Activated CD4-positive, alpha-beta T cell treated with anti-CD3 and anti-CD28 coated beads, Interleukin-2, amount 10 ng/mL, durations not matched to agents 7 days and 5 days (primary cell): ENCODE measurements at places on chromosomes 2 and 18. TPM values are rescaled to one million over a fixed set of nuclear protein-coding genes. Genes with fewer than 3 reads are reported as not detected.
A peak's percentile ranks its signal among the peaks of the same experiment; 100 is the strongest.

The REG3G gene
- not detected for total RNA-seq

DNA sequence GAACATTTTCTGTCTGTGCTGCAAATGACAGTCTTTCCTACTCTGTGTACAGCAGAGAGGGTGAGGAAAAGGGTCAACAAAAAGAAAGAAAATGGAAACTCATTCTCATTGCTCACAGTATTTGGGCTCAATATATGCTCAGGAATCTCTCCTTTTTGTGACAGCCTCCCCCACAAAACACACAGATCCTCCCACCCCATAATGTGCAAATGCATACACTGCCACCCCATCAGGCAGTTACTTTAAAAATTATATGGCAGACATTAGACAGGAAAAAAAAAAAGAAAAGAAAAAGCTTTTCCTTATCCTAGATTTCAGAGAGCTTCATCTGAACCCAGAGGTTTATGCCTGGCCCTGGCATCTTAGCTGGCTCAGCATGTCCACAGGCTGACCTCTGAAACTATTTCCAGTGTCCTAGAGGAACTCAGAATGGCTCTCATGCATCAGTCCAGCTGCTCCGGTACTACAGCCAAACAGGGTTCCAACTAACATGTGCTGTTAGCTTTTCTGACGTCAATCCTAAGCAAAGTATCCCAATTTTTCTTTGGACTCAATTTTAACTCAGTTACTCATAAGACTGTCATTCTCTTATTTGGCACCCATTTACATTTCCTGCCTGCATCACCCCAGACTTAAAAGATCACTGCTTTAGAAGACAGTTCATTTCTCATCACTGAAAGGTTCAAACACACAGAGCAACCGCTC lies 105.9 kb downstream of the RBMS1 start:
- no peak for DNase-seq
- peaks cover 28% of the 10 kb centered on the region for H3K36me3 ChIP-seq
- H3K4me1 ChIP-seq: peaks cover 69% of the 10 kb centered on the region
- peak overlapping the region; percentile 73 for H3K27ac ChIP-seq
- H3K4me3 ChIP-seq: peak overlapping the region; percentile 49
- H3K27me3 ChIP-seq: no peaks in the 10 kb centered on the region

- no peak overlapping the region for H3K4me3 ChIP-seq
- peaks cover 61% of the 10 kb centered on the region for H3K4me1 ChIP-seq
Measured at GRCh38 chr2:96163415-96163767, 18.2 kb upstream of the DUSP2 start.

DNA sequence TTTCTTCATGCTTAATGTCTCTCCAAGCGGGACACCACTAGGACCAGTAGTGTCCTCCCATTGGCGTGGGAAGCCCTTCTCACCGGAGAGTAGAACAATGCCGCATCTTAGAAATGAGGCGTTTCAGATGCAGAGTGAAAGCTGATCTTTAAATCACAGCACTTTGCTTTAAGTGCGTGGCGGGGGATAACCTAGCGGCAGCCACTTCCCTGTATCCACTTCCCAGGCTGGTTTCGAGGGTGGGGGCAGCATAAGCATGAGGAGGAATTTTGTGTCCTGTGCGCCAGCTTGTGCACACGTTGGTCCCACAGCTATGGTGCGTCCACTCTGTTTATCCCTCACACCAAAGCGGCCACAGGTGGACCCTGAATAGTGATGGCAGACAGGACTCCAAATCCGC lies 63.1 kb downstream of the MBP start:
- H3K27ac ChIP-seq: peak overlapping the region; percentile 99
- H3K27me3 ChIP-seq: no peaks in the 10 kb centered on the region
- peaks cover 100% of the 10 kb centered on the region for H3K4me1 ChIP-seq
- peak overlapping the region; percentile 16 for H3K4me3 ChIP-seq

DNA sequence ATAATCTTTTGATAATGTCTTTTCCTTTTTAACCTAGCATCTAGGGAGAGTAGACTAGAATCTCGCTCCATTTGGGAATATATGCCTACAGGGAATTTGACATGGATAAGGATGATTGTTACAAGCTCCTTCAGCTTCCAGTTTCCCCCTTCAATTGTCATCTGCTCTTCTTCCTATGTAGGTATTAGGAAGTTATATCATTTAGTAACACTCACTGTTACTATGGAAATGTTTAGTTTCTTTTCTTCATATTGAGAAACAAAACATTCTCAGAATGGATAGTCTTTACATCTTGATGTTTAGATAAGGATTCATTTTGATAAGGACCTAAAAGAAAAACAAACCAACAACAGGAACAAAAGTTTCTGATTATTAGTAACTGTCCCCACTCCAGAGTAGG lies 127.6 kb downstream of the PHLPP1 start:
- peaks cover 25% of the 10 kb centered on the region for H3K4me1 ChIP-seq
- peaks cover 3% of the 10 kb centered on the region for H3K36me3 ChIP-seq
- no peak overlapping the region for H3K27ac ChIP-seq
- no peak overlapping the region for H3K4me3 ChIP-seq
- no peak for DNase-seq

The CRACDL gene
- 0.19 TPM for total RNA-seq

DNA sequence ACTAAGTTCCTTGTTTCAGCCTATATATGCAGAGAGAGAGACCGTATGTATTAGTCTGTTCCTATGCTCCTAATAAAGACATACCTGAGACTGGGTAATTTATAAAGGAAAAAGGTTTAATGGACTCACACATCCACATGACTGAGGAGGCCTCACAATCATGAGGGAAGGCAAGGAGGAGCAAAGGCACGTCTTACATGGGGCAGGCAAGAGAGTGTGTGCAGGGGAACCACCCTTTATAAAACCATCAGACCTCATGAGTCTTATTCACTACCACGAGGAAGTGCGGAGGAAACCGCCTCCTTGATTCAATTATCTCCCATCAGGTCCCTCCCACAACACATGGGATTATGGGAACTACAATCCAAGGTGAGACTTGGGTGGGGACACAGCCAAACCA lies 73.8 kb downstream of the TMEM18 start:
- no peaks in the 10 kb centered on the region for H3K27me3 ChIP-seq
- no peaks in the 10 kb centered on the region for H3K36me3 ChIP-seq
- H3K27ac ChIP-seq: no peak overlapping the region
- H3K4me1 ChIP-seq: no peaks in the 10 kb centered on the region
- no peak for DNase-seq
- H3K4me3 ChIP-seq: no peak overlapping the region

- H3K27ac ChIP-seq: no peak overlapping the region
- H3K4me1 ChIP-seq: peaks cover 31% of the 10 kb centered on the region
- peaks cover 5% of the 10 kb centered on the region for H3K27me3 ChIP-seq
- H3K36me3 ChIP-seq: peaks cover 4% of the 10 kb centered on the region
Measured at GRCh38 chr18:48909721-48910120, 41.0 kb downstream of the SMAD7 start.

The EDAR gene
- 0.87 TPM for total RNA-seq

DNA sequence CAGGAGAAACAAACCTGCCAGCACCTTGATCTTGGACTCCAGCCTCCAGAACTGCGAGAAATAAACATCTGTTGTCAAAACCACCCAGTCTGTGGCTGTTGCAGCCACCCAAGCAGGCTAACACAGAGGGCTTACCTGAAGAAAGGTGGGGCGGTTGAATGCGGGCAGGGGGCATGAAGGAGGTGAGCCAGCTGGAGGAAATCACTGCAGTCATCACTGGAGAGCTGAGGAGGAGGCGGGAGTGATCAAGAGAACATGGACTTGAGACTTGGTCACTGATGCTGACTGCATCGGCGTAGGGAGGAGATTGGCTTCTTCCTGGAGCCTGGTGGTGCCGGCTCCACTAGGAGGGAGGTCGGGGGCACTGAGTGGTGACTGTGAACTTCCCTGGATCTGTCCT lies 14.6 kb upstream of the ARMC9 start:
- no peak overlapping the region for H3K4me3 ChIP-seq
- no peak for DNase-seq
- H3K27me3 ChIP-seq: peaks cover 1% of the 10 kb centered on the region
- no peaks in the 10 kb centered on the region for H3K36me3 ChIP-seq
